ENCODE measurements at places on chromosomes 16 and 17.

DNA sequence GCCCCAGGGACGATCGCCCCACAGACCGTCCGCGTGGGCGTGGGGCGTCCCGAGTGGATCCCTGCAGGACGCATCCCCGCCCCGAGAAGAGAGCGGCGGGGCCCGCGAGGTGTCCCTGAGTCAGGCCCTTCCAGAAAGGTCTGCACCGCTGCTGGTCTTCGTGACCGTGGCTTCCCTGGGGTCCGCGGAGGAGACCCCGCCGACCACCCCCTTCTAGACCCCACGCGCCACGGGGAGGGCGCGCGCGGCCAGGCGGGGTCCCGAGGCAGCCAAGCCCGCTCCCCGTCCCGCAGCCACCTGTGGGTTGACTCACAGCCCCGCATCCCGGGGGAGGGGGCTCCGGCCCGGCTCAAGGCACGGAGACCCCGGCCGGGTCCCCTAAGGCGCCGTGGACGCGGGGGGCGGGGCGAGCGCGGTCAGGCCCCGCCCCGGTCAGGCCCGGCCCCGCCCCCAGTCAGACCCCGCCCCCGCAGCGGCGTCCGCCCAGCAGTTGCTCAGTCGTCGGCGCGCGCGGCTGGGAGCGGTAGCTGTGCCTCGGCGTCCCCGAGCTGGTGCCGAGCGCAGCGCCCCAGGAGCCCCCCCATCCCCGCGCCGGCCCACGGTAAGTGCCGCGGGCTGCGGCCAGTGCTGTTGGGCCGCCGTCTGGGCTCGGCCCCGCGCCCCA lies at the start of gene BAIAP3:
Gene BAIAP3, plus strand, starts transcription at position 497 of the 664 bp plus-strand sequence. CDS start 4,905 bp downstream, outside the sequence.
- peak; percentile 56 for DNase-seq

DNA sequence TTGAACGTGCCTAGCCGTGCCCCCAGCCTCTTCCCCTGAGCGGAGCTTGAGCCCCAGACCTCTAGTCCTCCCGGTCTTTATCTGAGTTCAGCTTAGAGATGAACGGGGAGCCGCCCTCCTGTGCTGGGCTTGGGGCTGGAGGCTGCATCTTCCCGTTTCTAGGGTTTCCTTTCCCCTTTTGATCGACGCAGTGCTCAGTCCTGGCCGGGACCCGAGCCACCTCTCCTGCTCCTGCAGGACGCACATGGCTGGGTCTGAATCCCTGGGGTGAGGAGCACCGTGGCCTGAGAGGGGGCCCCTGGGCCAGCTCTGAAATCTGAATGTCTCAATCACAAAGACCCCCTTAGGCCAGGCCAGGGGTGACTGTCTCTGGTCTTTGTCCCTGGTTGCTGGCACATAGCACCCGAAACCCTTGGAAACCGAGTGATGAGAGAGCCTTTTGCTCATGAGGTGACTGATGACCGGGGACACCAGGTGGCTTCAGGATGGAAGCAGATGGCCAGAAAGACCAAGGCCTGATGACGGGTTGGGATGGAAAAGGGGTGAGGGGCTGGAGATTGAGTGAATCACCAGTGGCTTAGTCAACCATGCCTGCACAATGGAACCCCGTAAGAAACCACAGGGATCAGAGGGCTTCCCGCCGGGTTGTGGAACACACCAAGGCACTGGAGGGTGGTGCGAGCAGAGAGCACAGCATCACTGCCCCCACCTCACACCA lies 724 bp downstream of the GAA start:
- DNase-seq: peak; percentile 62

GRCh38 chr16:88639231-88640038 lies 1.1 kb downstream of the IL17C start:
- DNase-seq: no peak

DNA sequence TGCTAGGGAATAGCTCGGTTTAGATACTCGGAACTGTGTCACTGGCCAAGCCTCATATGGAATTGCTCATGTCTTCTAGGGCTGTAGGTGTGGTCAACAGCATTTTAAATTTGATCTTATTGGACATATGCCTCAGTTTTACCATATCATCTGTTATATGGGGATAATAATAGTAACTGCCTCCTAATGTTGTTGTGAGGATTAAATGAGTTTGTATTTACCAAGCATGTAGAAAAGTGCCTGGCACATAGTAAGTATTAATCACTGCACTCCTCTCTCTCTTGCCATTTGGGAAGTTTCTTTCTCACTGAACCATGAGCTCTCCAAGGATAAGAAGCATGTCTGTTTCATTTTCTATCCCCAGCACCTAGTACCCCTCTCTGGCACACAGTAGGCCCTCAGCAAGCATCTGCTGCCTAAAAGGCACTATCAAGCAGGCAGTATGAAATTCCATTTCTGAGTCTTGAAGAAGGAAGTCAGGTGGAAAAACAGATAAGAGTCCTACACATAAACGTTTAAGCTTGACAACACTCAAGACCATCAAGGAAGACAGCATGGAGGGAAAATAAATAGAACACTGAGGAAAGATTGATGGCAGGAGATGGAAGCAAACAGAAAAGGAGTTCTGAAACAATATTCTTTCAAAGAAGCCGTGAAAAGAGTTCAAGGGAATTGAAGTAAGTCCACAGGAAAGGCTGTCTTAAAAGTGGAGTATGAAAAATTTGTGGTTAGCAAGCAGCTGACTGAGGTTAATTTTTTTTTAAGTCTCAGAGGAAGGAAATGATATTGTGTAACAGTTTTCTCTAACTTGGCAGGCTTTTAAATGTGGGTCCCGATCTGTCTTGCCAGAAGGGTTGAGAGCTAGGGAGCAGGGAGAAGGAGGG lies 2.2 kb upstream of the ATP6V0A1 start:
- DNase-seq: peak; percentile 89

DNA sequence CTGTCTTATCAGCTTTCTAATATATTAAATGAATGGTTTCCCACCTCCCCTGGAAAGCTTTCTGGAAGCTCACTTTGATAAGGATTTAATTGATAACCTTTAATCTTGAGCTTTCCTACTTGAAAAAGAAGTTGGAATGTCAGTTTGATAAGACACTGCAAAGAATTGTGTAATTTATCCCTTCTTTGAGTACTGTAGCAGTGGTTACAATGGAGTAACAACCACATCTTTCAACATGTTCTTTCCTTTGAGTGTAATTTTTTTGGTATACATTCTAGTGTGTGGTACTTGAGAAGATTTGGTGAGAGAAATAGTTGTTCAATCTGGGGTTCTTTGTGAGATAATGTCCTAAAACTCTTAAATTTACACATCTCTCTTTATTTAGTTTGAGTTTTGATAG lies 43.4 kb downstream of the CPD start:
- DNase-seq: no peak

- DNase-seq: no peak
Observed at GRCh38 chr17:78977997-78978973, 1.4 kb downstream of the LGALS3BP start.

GRCh38 chr16:51615141-51615540 lies 464.1 kb upstream of the SALL1 start:
- DNase-seq: no peak

GRCh38 chr17:11511696-11512095 lies 86.6 kb upstream of the DNAH9 start:
- no peak for DNase-seq

- no peak for DNase-seq
Observed at GRCh38 chr16:68070249-68070730, 14.9 kb upstream of the NFATC3 start.

- no peak for DNase-seq
Observed at GRCh38 chr17:57276621-57277020, 20.3 kb downstream of the MSI2 start.

- DNase-seq: peak; percentile 40
Observed at GRCh38 chr17:16442594-16443510, 27.5 kb downstream of the TRPV2 start.

DNA sequence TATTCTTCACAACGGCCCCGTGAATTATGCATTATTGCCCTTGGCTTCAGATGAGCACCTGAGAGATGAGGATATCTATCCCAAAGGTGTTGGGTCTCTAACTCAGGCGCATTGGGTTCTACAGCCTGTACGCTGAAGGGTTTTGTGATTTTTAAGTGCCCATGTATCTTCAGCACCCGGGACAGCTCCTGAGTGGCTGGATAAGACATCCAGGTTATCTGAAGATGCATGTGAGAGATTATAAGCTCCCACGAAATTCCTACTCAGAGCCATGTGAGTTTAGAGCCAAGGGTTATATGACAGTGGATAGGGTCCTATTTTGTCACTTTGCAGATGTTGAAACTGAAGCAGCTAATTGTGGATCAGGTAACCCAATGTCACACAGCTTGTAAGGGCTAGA lies 612.3 kb upstream of the EEF2KMT start:
- no peak for DNase-seq

DNA sequence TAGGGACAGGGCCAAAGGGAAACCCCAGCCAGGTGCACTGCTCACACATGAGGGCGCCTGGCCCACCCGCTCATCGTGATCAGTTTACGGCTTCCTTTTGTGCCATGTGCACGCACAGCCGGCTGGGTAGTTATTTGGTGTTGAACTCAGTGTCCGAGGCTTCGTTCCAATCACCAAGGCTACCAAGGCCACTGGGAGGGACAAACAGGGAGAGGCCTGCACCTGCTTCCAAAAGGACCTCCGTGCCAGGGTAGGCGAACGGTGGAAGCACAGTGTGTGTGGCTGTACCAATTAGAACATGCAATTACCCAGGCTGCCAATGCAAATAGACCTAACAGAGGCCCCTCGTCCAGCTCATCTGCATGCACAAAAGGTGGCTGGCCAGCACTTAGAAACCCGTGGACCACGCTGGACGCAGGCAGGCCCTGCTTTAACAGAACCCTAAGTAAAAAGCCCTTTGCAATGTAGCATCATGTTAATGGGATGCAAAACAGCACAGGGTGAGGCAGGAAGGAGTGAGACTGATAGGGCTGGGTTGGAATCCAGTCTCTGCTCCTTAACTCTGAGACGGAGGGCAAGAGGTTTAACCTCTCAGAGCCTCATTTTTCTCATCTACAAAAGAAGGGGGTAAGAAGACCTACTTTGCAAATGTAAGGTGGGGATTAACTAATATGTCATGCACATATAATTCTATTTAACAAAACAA lies 204.0 kb downstream of the XYLT1 start:
- no peak for DNase-seq

DNA sequence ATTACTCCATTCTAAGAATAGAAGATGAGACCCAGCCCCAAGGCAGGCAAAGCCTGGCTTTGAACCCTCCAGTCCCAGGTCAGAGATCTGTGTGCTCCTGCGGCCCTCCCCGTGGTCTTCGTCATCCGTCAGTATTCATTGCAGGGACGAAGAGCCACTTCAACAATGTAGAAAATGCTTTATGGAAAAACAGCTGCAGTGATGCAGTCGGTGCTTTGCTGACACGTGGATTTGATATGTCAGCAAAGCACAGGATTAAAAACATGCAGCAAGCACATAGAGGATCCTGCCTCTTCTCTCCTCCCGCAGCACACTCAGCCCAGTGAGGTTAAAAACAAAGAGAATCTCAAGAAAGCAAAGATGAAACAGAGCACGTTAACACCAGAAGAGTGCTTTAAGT lies 117.1 kb upstream of the AXIN2 start:
- DNase-seq: no peak

GRCh38 chr16:87015021-87015420 lies 302.2 kb downstream of the C16orf95 start:
- DNase-seq: peak; percentile 38

GRCh38 chr17:67248291-67248690 lies 3.3 kb upstream of the HELZ start:
- no peak for DNase-seq
